ENCODE measurements at places on chromosomes 2 and 18.

DNA sequence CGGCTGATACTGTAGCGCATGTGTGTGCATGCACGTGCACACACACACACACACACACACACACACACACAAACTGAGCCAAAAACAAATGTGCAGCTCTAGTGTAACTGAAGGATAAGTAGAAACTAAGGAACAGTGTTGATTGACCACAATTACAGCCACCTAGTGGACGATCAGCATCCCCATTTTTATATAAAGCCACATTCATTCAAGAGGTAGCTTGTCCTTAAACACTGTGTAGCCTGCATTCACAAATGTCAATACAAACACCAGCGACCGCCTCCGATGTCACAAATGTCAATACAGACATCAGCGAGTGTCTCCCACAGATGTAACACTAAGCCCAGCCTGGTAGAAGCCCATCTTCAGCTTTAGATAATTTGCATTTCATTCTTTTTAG, 167.4 kb downstream of the PTGR3 start:
- DNase-seq, result no peak

- no peak for DNase-seq
Observed at GRCh38 chr2:26011990-26012856, 21.7 kb upstream of the RAB10 start.

DNA sequence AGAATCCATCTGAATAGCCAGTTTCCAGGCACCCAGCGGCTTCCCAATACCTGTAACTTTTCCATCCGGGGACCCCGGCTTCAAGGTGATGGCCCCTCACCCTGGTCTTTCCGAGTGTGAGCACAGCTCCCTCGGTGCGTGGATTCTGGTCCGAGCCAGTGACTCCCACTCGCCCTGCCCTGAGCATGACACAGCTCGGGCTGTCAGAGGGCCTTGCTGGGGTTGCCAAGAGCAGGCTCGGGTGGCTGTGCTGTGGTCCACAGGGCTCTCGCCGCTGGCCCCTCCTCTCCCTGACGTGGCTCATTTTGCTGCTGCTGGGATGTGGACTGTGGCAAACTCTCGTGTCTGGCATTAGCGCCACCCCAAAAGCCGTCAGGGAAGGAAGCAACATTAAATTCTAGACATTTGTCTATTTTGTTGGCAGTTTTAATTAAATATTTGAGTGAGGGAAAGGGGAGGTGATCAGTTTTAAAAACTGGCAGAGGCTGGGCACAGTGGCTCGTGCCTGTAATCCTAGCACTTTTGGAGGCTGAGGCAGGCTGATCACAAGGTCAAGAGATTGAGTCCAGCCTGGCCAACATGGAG, 5.6 kb upstream of the ESPNL start:
- no peak for DNase-seq

GRCh38 chr2:157874348-157874747, 1.8 kb downstream of the ACVR1 start:
- no peak for DNase-seq

DNA sequence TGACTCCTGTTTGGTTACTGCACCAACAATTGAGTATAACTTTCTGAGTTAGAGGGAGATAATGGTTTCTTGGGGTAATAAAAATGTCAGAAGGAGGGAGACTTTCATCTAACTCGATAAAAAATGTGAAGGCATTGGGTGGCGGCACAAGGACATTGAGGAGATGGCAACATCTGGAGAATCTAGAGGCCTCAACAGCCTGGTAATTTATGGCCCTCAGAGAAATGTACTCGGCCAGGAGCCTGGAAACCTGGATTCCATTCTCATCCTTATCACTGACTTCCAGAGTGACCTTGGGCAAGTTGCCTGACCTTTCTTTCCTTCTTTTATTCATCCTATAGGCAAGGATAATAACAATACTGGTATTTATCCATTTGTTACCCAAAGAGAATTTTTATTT, 173.5 kb upstream of the MEX3C start:
- DNase-seq, result no peak

DNA sequence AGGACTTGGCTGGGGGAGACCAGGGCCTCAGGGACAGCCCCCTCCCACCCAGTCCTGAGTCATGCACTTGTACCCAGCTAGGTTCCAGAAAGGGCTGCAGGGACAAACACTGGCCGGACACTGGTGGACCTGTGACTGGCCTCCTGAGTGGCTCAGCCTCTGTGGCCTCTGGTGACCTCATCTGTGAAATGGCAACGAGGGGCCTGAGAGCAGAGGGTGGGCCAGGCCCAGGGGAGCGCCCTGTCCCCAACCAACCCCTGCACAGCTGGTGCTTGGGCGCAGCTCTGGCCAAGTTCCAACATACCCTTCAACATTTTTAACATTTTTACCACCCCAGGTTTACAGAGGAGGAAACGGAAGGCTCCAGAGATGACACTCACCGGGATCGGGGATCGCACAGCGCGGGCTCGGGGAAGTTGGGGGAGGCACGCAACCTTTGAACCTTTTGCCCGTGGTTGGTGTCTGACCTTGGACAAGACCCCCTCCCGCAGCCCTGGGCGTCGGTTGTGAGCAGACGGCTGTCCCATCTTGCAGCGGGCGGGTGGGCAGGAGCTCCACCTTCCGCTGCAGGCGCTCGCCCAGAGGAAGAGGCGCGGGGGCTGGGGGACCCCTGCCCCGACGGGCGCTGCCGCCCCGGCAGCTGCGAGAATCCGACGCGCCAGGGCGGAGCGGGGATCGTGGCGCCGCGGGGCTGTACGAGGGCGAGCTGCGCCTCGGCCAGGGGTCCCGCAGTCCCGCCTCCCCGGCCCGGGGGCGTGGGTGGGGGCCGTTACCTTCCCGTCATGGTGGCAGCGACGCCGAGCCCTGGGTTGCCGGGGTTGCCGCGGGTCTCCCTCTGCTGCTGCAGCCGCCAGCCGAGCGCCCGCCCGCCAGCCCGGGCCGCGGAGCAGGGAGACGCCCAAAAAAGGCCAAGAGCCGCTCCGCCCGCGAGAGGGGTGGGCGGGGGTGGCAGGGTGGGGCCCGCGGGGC, 805 bp downstream of the LIMS2 start:
- DNase-seq, result no peak

DNA sequence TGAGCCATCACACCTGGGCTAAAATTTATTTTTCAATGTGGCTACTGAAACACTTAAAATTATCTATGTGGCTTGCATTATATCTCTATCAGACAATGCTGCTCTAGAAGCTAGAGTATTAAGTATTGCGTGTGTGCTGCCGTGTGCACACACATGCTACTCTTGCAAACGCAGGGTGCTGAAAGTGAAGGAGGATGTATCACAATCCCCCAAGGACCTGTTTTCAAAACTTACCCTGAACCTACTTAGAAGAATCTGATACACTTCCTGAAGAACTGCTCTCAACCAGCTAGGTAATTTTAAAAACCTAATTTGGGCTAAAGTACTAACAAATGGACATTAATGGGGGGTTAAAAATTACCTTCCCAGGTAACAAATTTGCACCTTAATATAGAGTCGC, 66.5 kb downstream of the EPHA4 start:
- DNase-seq, result no peak

DNA sequence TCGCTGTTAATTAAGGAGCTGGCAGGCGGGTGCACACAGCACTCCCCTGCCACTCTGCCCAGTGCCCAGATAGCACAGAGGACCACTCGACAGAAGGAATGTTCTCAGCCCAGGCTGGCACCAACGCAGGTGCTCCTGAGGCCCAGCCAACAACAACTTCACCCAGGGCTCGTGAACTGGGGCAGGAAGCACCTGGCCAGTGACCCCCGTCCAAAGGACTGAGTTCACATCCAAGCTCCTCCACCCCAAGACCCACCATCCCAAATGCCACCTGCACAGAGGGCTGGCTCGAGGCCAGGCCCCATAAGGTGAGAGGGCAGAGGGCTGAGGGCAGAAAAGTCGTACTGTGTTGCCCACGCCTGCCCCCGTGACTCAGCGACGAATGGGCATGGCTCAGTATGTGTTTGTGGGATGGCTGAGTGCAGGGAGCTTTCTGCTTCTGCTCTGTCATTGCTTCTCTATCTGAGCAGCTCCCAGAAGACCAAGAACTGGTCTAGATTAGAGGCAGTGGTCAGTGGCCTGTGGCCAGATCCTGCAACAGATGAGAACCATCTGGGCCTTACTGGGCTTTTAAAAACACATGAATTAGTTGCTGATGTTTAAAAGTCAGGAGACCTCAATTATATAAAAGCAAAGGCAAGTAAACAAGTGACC, 68.4 kb downstream of the POLR1A start:
- peak; percentile 29 for DNase-seq

- DNase-seq, result no peak
Observed at GRCh38 chr2:75605770-75606529, 40.6 kb upstream of the MRPL19 start.

- DNase-seq, result no peak
Observed at GRCh38 chr2:117492209-117492851, 322.2 kb upstream of the DDX18 start.

DNA sequence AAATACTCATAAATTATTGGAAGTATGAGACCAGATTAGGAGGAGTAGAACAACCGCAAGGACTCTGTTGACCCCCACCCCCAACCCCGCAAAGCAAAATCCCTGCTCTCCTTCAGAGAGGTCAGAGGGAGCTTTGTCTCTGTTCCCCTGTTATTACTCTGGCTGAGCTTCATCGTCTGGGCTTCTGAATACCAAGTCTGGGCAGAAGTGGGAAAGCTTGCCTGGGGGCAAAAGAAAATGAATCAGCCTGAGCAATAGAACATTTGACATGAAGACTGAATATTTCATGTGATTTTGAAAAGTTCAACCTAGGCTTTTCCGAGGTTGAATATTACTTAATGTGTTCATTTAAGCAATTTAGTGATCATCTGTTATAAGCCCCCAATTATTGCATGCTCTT, 114.6 kb upstream of the ARHGAP28 start:
- DNase-seq, result no peak

- no peak for DNase-seq
Observed at GRCh38 chr18:38966841-38967240, 1401.2 kb upstream of the CELF4 start.

GRCh38 chr2:11681722-11682589, 12.0 kb upstream of the NTSR2 start:
- peak; percentile 12 for DNase-seq

DNA sequence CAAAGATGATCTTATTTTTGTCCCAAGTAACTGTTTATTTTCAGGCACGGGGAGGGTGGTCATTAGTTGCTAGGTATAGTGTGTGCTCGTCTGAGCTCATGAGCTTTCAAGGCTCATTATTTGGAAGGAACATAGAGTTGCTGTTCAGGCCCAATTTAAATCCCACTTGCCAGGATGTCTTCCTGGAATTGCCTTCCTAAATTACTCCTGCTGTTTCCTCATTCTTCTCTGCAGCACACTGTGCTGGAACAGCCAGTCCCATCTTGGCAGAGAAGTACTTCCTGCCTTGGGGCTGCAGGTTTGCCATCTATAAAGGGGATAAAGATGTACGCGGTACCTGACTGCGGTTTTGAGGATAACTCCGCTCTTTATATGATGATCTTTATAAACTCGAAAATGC, 37.3 kb downstream of the GREB1 start:
- no peak for DNase-seq

GRCh38 chr2:39121523-39122063, 742 bp upstream of the SOS1 start:
- DNase-seq, result no peak

DNA sequence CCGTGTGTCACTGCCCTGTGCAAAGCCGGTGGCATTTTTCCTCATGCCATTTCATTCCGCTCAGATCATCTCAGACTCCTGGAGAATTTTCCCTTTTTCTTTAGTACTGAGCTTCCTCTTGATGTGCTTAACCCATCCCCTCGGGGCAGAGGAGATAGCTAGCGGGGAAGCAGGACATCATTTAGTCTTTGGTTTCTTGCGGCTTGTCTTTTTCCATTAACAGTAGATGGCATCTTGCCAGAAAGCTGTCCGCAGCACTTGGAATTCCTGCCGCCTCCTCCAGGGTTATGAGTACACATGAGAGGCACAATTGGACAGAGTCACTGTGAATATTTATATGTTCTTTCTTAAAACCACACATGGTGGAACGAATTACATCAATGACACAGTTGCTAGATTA, 226.6 kb downstream of the ALPK2 start:
- DNase-seq, result no peak

Data from T-helper 22 cell (primary cell).